Activated T-cell treated with anti-CD3 and anti-CD28 coated beads, Interleukin-2, amount 50 U/mL, for 72 hours (primary cell): ENCODE measurements at places on chromosomes 7 and 10.

- no peak for DNase-seq
Observed at GRCh38 chr7:29920491-29920890, 69.1 kb downstream of the SCRN1 start.

- no peak for DNase-seq
Observed at GRCh38 chr10:61760943-61761824, 98.5 kb downstream of the CABCOCO1 start.

DNA sequence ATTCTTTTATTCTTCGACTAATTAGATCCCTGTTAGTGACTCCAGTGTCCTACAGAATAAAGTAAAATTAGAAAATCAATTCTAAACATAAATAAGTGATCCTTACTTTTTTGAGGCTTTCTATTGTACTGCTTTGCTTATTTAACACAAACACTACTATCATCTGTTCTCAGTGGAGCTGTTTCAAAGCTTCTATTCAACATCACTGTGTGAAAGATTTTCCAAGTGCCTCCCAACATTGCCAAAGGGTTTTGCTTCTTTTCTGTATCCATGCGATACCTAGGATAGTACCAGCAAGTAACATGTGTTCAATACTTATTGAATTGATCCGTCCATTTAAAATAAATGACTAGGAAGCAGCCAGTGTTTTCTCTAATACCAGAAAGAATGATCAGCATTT, 125.7 kb downstream of the ARHGAP21 start:
- no peak for DNase-seq

GRCh38 chr10:74032900-74033655, 35.2 kb downstream of the VCL start:
- DNase-seq, result no peak

GRCh38 chr7:84479059-84479458, 284.5 kb upstream of the SEMA3A start:
- no peak for DNase-seq

DNA sequence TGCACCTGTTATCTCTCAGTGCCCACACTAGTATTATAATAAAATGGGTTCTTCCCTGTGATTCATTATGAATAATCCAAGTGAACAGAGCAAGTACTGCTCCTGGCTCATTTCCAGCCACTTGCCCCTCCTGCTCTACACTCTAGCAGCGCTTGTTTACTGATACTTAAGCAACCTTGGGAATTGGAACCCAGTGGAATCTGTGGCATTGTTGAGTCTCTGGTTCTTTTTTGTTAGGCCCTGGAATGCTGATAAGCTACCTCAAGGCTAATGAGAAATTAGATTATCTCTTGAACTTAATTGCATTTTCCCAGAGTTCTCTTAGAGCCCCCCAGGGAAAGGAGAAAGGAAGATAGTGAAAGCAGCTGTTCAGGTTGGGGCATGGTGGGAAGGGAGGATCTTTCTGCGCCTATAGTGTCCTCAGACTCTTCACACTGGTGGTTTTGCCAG, 34.0 kb downstream of the PRKAR2B start:
- DNase-seq, result no peak

DNA sequence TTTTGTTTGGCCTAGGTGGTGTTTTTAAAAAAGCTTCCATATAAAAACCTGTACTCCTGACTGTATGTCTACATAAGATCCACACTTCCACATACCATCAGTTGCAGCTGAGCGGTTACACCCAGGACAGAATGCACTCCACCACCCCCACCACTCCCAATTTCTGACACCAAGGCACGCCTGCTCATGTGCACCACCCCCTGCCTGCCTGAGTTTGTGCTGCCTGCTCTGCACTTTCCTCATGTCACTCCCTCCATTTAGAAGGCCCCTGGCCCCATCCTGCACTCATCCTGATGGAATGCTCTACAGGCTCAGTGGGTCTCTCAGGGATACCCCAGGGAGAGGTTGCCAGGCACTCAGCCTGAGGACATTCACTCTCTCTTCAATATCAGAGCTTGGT, 6.5 kb downstream of the VPS41 start:
- no peak for DNase-seq

DNA sequence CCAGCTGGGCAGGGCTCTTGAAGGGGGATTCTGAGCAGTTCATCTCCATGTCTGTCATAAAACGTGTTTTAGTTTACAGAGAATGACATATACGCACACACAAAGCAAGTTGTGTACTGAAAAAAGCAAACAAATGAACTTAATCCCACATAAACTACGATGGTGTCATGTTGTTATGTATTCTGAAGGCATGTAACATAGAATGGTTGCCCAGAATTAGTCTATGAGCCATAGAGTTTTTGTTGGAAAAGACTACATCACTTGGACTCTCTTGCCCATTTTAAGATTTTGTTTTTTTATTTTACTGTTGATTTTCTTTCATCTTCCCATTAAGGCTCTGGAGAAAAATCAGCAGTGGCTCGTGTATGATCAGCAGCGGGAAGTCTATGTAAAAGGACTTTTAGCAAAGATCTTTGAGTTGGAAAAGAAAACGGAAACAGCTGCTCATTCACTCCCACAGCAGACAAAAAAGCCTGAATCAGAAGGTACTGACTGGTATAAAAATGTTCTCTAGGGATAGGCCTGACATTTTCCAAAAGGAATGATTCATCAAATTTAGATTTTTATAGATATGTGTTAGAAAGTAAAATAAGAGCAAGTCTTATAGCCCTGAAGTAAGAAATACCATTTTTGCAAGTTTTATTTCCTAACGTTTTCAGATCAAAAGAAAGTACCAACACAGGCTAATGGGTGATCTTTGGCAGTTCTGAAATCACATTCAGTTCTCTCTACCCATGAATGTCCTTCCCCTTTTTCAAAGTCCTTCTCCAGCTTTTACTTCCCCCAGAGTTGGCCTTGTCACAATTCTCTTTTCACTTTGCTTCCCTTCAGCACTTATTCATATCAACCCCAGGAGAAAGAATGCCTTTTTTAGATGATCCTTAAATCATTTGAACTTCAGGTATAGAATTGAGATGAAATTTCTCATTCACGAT, 18.9 kb downstream of the CEP55 start:
- DNase-seq, result no peak

GRCh38 chr10:49748006-49748405, 14.1 kb downstream of the OGDHL start:
- DNase-seq, result no peak

DNA sequence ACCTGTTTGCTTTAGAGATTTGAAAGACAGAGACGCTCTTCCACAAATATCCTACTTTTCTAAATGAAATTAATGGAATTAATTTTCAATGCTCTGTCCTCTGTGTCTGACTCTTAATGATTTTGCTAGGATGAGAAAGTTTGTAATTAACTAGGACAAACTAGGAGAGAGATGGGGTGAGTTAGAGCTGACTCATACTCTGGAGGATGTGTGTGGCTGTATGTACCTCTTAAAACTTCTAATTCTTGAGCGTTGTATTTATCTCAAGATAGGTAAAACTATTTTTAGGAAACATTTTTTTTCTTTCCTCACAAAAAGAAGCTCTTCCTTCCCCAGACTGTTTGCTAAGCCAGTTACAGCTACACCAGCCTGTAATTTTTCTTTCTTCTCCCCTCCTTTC, 178.8 kb upstream of the ANKRD30A start:
- no peak for DNase-seq

GRCh38 chr10:50931948-50932431, 46.6 kb upstream of the A1CF start:
- DNase-seq, result no peak

GRCh38 chr7:95004618-95005247, 97.3 kb downstream of the PPP1R9A start:
- DNase-seq, result no peak

DNA sequence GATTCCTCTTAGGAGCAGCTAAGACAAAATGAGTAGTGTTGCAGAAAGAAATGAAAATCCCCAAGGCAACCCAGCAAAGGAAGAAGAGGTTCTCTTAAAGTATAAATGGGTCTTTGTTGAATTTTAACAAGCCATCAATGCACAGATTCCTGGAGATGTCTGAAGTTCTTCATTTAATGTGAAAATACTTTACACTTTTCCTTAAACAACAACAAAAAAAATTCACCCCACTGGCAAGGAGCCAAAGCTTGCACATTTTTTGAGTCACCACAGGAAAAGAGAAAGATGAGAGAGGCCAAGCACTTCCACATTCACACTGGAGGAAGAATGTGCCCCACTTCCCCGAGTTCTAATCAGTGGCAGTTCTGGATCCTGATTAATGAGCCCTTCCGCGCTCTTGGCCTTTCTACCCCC, 286.4 kb upstream of the MEOX2 start:
- DNase-seq, result no peak

DNA sequence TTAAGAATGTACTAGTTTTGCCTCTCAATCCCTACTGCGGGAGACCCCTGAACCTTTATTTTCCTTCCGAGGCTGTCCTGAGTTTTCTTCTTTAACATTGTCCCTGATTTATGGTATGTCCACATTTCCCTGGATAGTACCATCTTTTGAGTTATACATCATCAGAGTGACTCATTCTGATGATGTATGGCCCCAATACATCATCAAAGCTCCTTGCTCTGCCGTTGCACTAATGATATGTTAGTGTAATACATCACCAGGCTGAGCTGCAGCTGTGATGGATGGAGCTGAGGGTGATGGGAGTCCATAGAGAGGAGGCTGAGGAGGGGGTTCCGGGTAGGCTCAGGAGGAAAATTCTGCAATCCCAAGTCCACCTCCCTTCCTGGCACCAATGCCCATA, 986.5 kb downstream of the KCNMA1 start:
- DNase-seq, result no peak

DNA sequence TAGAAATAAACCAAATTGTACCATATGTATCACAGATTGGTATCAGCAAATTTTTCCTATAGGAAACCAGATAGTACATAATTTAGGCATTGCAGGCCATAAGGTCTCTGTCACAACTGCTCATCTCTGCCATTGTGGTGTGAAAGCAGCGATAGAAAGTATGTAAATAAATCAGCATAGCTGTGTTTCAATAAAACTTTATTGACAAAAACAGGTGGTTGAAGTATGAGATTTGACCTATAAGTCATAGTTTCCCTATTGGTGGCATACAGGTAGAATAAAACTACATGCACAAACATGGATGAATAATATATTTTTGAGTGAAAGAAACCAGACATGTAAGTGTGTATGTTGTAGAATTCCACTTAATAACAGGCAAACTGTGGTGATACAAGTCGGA, 1454.9 kb downstream of the REEP3 start:
- no peak for DNase-seq

- DNase-seq, result no peak
Observed at GRCh38 chr10:73537288-73537687, 41.5 kb upstream of the PPP3CB start.

DNA sequence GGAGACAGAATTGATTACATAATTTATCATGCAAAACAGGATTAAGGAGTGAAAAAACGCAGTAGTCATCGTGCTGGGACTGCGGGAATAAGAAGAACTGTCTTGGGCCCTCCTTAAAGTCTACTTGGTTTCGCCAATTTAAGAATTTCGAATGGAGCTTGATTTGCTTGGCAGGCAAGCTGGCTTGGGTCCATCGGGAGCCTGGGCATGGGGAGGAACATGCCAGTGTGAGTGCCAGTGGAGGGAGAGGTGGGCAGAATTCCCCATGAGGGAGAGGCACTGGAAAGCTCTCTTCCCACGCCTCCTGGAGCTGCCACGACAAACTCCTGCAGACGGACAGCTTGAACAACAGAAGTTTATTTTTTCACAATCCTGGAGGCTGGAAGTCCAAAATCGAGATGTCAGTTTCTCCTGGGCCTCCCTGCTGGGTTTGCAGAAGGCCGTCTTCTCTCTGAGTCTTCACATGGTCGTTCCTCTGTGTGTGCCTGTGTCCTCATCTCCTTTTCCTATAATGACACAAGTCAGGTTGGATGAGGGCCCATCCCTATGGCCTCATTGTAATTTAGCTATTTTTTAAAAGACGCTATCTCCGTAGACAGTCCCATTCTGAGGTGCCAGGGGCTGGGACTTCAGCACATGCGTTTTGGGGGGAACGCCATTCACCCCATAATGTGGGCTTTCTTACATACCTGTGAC, 528.7 kb upstream of the DPP6 start:
- no peak for DNase-seq

GRCh38 chr10:74906611-74907198, 80.3 kb downstream of the KAT6B start:
- DNase-seq, result no peak

DNA sequence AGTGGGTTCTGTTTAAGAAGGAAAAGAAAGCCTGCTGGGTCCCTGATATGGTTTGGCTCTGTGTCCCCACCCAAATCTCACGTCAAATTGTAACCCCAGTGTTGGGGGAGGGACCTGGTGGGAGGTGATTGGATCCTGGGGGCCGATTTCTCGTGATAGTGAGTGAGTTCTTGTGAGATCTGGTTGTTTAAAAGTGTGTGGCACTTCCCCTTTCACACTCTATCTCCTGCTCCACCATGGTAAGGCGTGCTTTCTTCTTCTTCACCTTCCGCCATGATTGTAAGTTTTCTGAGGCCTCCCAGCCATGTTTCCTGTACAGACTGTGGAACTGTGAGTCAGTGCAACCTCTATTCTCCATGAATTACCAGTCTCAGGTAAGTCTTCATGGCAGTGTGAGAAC, 42.6 kb downstream of the INPP5A start:
- no peak for DNase-seq

GRCh38 chr7:8871716-8872115, 438.3 kb downstream of the NXPH1 start:
- DNase-seq, result no peak

- no peak for DNase-seq
Observed at GRCh38 chr7:17623546-17624185, 316.6 kb downstream of the SNX13 start.

GRCh38 chr10:75066271-75066670, 45.2 kb upstream of the SAMD8 start:
- no peak for DNase-seq

DNA sequence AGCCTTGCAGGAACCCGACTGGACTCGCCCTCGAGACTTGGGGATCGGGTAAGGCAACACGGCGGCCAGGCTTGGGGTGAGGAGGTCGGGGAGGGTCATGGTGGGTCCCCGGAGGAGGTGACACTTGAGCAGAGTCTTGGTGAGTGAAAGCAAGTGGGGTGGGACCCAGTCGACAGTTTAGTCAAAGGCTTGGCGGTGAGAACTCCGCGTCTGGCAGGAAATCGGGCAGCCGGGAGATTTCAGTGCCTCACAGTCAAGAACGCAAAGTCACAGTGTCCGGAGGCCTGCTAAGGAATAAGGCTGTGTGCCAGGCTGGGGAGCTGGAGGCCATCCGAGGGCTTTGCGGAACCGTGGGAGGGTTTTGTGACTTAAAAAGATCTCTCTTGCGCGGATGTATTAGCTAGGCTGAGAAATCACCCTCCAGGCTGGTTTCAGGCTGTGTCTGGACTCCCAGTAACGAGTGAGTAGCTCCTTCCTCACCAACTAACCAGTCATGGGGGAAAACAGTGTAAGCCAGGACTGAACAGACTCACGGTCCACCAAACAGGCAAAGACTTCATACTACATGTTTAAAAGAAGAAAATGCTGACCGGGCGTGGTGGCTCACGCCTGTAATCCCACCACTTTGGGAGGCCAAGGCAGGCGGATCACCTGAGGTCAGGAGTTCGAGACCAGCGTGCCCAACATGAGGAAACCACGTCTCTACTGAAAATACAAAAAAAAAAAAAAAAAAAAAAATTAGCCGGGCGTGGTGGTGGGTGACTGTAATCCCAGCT, 613 bp downstream of the AP5Z1 start:
- peak; percentile 49 for DNase-seq
